ENCODE measurements at places on chromosomes 2 and 18. TPM values are rescaled to one million over a fixed set of nuclear protein-coding genes. Genes with fewer than 3 reads are reported as not detected.

DNA sequence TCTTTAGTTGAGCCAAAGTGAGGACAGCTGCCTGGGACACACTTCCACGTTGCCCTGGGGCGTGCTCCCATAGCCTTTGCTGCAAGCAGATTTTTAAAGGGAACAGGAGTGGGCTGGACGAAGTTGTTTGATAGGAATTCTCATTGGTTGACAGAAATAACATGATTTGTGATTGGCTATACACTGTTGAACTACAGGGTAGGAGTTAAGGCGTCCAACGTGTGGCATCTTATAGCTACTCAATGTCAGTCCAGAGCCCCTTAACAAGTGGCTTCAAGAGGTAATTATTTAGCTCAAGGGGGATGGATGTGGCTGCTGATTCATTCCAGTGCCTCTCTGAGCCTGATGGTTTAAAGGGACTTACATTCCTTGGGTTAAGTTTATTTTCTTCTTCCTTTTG, 65.5 kb downstream of the ACAA2 start:
- H3K36me3 ChIP-seq: no peaks in the 10 kb centered on the region
- H3K27me3 ChIP-seq: no peaks in the 10 kb centered on the region
- no peaks in the 10 kb centered on the region for H3K4me1 ChIP-seq
- no peak for DNase-seq

DNA sequence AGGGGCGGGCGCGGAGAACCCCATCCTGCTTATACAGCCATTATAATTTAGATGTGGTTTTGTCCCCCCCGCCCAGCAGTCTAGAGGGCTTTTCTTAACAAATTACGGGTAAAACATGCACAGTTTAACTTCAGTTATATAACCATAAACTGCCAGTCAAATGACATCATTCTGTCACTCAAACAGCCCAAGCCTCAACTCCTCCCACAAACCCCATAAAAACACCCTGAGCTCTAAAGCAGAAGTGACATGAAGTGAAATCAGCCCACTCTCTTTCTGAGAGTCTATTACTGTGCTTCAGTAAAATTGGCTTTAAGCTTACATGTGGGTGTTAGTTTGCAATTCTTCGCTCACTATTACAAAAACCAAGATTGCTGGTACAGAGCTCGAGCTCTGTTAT, 705.1 kb upstream of the GCFC2 start:
- H3K36me3 ChIP-seq: no peaks in the 10 kb centered on the region
- no peak for DNase-seq
- H3K27me3 ChIP-seq: no peaks in the 10 kb centered on the region

- H3K4me3 ChIP-seq: no peak overlapping the region
- no peaks in the 10 kb centered on the region for H3K36me3 ChIP-seq
- H3K4me1 ChIP-seq: no peaks in the 10 kb centered on the region
- DNase-seq: no peak
- H3K27me3 ChIP-seq: no peaks in the 10 kb centered on the region
Measured at GRCh38 chr2:7394195-7394594, 477.0 kb downstream of the RNF144A start.

DNA sequence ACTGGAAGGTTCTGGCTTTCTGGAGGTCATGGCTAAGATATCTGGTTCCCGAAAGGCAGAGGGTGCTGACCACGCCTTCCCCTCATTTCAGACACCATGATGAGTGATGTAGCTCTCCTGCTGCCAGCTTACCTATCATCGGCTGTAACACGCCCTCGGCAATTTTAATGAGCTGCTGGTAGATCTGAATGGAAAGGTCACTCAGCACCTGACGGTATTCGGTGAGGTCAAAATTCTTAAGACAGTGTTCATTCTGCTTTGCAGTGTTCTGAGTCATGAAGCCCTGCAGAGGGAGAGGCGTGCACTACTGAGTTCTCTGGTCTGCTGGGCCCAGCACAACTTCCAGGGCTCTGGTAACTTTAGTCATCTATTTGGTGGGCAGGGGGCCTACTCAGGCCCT, 25.7 kb upstream of the ACAA2 start:
- no peak for DNase-seq
- no peaks in the 10 kb centered on the region for H3K36me3 ChIP-seq
- H3K4me1 ChIP-seq: no peaks in the 10 kb centered on the region
- H3K4me3 ChIP-seq: no peak overlapping the region

DNA sequence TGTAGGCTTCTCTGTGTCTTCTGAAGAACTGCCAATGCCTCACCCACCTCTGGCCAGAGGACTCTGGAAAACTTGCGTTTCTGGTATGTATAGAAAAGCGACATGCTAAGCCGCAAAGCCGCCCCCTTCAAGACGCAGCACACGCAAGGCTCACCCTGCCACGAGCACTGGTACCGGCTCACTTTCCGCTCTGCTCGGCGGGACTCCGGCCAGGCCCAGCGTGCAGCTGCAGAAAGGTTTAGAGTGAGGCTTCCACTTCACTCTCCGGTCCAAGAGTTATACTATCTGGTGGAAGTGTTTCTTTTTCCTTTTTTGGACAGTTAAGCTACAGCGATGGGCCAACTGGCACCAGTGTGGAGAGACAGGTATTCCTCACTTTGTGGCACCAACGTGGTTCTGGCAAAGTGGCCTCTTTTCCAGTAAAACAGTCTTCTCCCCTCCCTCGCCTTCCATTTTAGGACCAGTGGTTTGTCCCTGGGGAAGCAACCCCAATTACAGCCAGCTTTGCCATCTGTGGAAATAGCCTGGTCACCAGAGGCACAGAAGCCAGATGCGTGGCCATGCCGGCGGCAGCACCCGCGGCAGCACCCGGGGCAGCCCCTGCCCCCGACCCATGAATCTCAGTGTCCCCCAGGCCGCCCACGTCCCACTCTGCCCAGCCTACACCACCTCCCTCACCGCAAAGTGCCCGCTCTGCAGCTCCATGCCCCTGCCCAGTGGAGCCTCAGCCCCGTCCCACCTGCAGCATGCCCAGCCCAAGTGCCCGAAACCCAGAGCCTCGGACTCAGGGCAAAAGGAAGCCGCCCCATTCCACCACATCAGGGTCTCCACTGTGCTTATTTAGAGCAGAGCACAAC, 91.6 kb upstream of the CTDP1 start:
- H3K36me3 ChIP-seq: no peaks in the 10 kb centered on the region
- peaks cover 4% of the 10 kb centered on the region for H3K27me3 ChIP-seq
- peaks cover 8% of the 10 kb centered on the region for H3K4me1 ChIP-seq
- no peak for DNase-seq

DNA sequence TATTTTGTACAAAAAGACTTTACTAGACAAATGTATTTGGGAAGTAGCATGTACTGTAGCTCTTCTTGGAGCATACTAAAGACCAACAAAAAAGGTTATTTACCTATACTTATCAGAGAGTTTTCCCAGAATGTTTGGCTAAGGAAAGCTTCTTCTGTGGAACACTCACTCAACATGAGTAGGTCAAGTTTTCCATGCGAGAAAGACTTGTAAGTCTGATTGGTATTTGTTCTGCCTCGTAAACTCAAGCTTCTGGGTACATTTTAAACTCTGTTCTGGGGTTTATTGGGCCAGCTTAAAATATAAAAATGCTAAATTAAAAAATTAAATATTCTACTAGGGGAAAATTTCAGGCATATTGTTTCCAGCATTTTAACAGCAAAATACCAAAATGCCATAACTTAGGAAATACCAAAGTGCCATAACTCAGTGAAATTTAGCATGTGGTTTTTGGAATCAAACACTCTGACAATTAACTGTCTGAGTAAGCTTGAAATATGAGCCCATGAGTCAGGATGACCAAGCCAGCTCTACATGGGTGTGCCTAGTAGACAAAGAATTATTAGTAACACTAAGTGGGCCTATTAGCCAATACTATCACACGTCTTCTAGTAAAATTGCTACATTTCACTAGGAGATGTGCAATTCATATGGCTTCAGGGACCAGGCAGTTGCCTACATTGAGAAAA, 47.3 kb upstream of the SERPINE2 start:
- no peaks in the 10 kb centered on the region for H3K36me3 ChIP-seq
- H3K4me1 ChIP-seq: no peaks in the 10 kb centered on the region
- no peaks in the 10 kb centered on the region for H3K27me3 ChIP-seq

GRCh38 chr2:234869969-234870368, 81.8 kb upstream of the SH3BP4 start:
- H3K36me3 ChIP-seq: no peaks in the 10 kb centered on the region
- H3K27ac ChIP-seq: no peak overlapping the region
- no peaks in the 10 kb centered on the region for H3K27me3 ChIP-seq
- no peak overlapping the region for H3K4me3 ChIP-seq

DNA sequence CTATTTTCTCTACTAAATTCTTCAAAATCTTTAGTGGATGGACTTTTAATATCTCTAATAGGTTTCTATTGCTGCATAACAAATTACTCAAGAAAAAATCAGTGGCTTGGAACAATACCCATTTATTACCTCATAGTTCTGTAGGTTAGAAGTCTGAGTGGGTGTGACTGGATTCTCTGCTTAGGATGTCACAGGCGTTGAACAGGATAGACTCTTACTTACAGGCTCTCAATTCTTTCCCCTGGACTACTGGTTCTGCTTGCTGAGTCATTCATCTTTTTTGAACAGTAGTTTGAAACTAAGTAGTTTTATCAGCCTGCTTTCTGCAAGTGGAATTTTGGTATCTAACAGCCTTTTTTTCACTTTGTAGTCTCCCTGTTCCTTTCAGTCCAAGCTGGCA, 265.4 kb downstream of the ZNF385B start:
- H3K27ac ChIP-seq: no peak overlapping the region
- no peaks in the 10 kb centered on the region for H3K36me3 ChIP-seq
- DNase-seq: no peak
- H3K4me1 ChIP-seq: no peaks in the 10 kb centered on the region

DNA sequence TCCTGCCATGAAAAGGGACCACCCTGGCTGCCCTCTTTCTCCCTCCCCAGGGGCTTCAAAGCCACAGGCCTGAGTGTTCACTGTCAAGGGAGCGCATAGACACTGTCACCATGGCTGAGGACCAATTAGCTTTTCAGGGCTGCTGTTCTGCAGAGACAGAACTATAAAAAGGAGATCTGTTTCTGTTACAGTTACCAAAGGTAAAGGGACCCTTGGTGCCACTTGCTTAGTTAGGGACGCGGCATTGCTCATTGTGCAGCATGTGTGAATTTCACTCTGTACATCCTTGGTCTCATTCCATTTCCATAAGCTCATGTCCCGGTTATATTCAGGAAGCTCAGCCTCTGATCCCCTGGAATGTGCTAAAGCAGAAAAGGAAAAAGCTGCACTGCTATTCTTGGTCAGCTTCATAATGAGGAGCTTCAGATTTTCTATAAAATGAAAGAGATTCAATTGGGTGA, 55.5 kb upstream of the RNF152 start:
- no peak overlapping the region for H3K27ac ChIP-seq
- no peak overlapping the region for H3K4me3 ChIP-seq
- no peaks in the 10 kb centered on the region for H3K27me3 ChIP-seq
- H3K4me1 ChIP-seq: no peaks in the 10 kb centered on the region

- no peak overlapping the region for H3K4me3 ChIP-seq
- no peaks in the 10 kb centered on the region for H3K36me3 ChIP-seq
- DNase-seq: no peak
- H3K27ac ChIP-seq: no peak overlapping the region
- no peaks in the 10 kb centered on the region for H3K4me1 ChIP-seq
- no peaks in the 10 kb centered on the region for H3K27me3 ChIP-seq
Measured at GRCh38 chr2:25539136-25539535, 134.2 kb downstream of the DTNB start.

DNA sequence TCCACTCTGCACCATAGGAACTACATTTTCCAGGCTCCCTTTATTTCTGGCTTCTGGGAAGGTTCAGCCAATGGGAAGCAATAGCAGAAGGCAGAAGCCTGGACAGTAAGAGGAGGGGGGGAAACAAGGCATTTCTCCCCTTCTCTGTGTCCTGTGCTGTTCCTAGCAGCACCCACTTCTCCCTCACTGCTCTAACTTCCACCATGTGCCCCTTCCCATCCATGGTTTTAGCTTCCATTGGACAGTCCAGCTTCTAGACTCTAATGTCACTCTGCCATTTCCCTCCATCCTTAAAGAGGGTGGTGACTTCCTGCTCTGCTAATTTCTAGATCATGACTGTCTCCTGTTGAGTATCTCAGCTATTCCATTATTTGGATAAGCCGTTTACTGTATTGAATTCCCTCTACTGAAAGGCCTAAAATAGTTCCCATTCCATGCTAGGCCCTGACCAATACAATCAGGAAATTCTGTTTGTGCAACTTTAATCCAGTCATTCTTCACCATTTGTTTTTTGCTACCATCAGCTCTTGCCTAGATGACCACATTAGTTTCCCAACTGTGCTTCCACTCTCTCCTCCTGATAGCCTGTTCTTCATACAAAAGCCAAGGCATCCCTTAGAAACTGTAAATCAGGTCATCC, 20.8 kb upstream of the LYPD1 start:
- DNase-seq: no peak
- H3K27ac ChIP-seq: no peak overlapping the region
- H3K27me3 ChIP-seq: no peaks in the 10 kb centered on the region
- no peaks in the 10 kb centered on the region for H3K4me1 ChIP-seq

DNA sequence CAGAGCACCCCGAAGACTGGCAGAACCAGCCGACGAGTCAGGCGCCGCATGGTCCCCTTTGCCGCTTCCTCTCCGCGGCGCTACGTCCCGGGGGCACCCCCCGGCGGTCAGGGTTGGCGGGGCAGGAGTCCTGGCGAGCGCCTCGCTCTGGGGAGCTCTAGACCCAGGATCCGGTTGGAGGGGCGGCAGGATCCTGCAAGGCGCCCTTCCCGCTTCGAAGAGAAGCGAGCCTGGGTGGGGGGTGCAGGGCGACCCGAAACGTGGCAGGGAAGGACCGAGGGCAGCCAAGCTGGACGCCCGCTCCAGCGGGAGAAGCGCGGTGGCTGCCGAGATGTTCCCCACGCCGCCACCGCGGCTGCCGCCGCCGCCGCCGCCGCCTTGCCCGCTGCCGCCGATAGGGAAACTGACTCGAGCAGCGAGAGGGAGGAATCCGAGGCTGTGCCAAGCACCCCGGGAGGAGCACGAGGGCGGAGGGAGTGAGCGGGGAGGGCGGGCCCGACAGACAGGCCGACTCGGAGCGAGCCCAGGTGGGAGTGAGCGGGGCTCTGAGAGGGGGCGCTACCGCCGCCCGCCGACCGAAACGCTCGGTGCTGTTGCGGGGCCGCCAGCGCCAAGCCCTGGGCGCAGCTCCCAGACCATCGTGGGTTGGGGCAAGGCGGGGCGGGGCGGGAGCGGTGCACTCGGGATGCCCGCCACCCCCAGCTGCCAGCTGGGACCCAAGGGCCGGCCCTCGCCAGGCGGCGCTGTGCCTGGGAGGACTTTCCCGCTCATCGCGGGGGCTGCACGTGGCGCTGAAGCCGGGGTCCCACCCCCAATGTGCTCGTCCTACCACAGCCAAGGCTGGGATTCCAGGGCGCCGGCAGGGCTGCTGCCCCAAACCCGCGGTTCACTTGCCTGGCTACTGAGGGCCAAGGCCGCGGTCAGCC, at the start of gene GALNT14:
GALNT14 (minus strand) TSS at position 404 of the 926 bp plus-strand sequence; CDS start at position 50, 354 bp downstream.
- H3K27me3 ChIP-seq: peaks cover 37% of the 10 kb centered on the region
- no peak for DNase-seq
- peak within 1 kb of the TSS; percentile 36 for H3K4me3 ChIP-seq
- no peaks in the 10 kb centered on the region for H3K4me1 ChIP-seq

GRCh38 chr2:75632091-75632701, 14.4 kb upstream of the MRPL19 start:
- peaks cover 3% of the 10 kb centered on the region for H3K27me3 ChIP-seq
- DNase-seq: no peak
- H3K36me3 ChIP-seq: no peaks in the 10 kb centered on the region
- no peak overlapping the region for H3K27ac ChIP-seq

UPP2 gene
- total RNA-seq: not detected

NFU1 gene
- 42.9 TPM for total RNA-seq

CCDC178 gene
- total RNA-seq: not detected

NGEF gene
- total RNA-seq: 17.8 TPM

VSNL1 gene
- not detected for total RNA-seq

KYNU gene
- not detected for total RNA-seq

PXDN gene
- 2.5 TPM for total RNA-seq

POLR1A gene
- total RNA-seq: 62.6 TPM

FBXO41 gene
- total RNA-seq: 6.5 TPM

SIX3 gene
- 0.21 TPM for total RNA-seq

GNLY gene
- total RNA-seq: not detected

SLC9A4 gene
- total RNA-seq: not detected

Measured in Panc1 (cell line).